ENCODE measurements at places on chromosomes 7 and 10.

DNA sequence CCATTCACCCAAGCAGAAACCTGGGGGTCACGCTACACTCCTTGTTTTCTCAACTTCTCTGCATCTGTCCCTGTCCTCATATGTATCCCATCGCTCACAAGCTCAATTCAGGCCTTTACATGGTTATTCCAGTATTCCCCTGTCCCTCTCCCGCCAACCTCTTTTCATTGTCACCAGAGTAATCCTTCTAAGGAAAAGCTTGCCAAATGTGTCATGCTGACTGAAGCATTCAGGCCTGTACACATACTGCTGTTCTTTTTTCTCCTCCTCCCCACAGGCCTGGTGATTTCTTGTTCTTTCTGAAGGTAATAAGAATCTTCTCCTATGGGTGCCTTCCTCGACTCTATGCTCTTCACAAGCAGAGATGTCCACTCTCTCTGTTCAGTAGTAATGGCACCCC, 282.2 kb downstream of the PHTF2 start:
- H3K27me3 ChIP-seq, result no peaks in the 10 kb centered on the region
- no peak overlapping the region for H3K4me3 ChIP-seq
- no peak overlapping the region for H3K27ac ChIP-seq
- peaks cover 15% of the 10 kb centered on the region for H3K4me1 ChIP-seq

DNA sequence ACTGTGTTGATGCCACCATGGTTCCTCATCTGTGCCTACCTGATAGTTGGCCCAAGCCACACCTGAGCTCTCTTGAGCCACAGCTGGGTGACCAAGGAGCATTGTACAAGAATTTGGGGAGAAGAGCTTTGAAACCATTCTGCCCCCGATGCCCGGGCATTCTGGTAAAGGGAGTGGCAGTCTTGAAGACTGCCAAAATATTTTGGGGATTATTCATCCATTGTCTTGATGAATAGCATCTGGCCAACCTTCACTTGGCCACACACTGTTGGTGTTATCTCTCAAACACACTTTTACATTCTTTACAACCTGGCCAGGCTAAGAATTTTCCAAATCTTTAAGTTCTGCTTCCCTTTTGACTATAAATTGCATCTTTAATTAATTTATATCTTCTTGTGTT, 113.1 kb upstream of the PCBD1 start:
- H3K4me1 ChIP-seq, result no peaks in the 10 kb centered on the region
- DNase-seq, result peak; percentile 14

- H3K36me3 ChIP-seq, result no peaks in the 10 kb centered on the region
- H3K27ac ChIP-seq, result no peak overlapping the region
- no peak for DNase-seq
- no peak overlapping the region for H3K4me3 ChIP-seq
These were observed 71.3 kb downstream of the SFMBT2 start for GRCh38 chr10:7339510-7339909.

GRCh38 chr10:102473445-102474331, 22.3 kb upstream of the C10orf95 start:
- no peaks in the 10 kb centered on the region for H3K4me1 ChIP-seq
- no peaks in the 10 kb centered on the region for H3K36me3 ChIP-seq
- H3K4me3 ChIP-seq, result no peak overlapping the region
- H3K27ac ChIP-seq, result no peak overlapping the region

- peaks cover 36% of the 10 kb centered on the region for H3K4me1 ChIP-seq
- H3K27ac ChIP-seq, result peak overlapping the region; percentile 58
- peak; percentile 64 for DNase-seq
- peaks cover 15% of the 10 kb centered on the region for H3K36me3 ChIP-seq
- peak overlapping the region; percentile 48 for H3K4me3 ChIP-seq
These were observed 39.5 kb downstream of the NT5C2 start for GRCh38 chr10:103153302-103154197.

DNA sequence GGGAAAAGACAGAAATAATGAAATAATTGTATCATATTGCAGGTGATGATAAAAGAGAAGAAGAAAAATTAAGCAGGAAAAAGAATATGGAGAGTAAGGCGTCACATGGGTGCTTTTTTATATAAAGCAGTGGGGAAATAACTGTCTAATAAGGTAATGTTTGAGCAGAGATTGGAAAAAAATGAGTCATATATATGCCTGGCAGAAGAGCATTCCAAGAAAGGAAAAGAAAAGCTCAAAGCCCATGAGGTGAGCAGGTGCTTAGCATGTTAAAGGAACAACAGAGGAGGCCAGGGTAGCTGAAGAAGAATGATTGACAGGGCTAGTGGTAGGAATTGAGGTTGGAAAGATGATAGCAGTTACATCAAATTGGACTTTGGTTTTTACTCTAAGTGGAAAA, 739.5 kb downstream of the SORCS1 start:
- H3K27ac ChIP-seq, result peak overlapping the region; percentile 82
- H3K4me1 ChIP-seq, result peaks cover 15% of the 10 kb centered on the region
- H3K36me3 ChIP-seq, result no peaks in the 10 kb centered on the region
- H3K27me3 ChIP-seq, result no peaks in the 10 kb centered on the region
- no peak overlapping the region for H3K4me3 ChIP-seq

DNA sequence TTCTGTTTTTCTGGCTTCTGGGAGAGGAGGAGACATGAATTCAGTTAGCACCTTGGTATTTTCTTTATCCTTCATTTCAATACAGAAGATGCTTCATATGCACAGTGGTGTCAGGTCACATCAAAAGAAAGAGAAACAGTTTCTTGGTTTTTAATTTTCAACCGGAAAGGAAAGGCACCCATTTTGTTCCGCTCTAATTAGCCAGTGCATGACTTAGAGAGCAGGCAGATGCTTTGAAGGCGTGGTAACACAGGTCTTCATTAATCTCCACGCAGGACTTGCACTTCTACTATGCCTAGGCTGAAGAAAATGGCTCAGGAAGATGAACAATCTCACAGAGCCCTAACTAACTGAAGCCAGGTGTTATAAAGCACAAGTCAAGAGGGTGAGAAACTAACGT, 70.4 kb upstream of the ATRNL1 start:
- H3K27me3 ChIP-seq, result peaks cover 12% of the 10 kb centered on the region
- no peaks in the 10 kb centered on the region for H3K36me3 ChIP-seq
- H3K27ac ChIP-seq, result no peak overlapping the region
- no peak overlapping the region for H3K4me3 ChIP-seq
- DNase-seq, result no peak
- H3K4me1 ChIP-seq, result no peaks in the 10 kb centered on the region

DNA sequence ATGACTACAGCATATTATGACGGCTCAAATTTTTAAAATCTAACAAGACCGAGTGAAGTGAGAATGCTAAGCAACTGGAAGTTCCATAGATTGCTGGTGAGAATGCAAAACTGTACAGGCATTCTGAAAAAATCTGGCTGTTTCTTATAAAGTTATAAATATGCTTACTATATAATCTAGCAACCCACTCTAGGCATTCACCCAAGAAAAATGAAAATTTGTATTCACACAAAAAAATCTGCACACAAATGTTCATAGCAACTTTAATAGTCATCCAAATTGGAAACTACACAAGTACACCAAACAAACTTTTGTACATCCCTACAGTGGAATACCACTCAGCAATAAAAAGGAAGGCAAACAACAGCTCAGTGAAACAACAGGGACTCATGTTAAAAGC, 39.9 kb upstream of the STARD3NL start:
- H3K27ac ChIP-seq, result no peak overlapping the region
- H3K4me1 ChIP-seq, result no peaks in the 10 kb centered on the region
- no peaks in the 10 kb centered on the region for H3K36me3 ChIP-seq
- H3K4me3 ChIP-seq, result no peak overlapping the region
- no peaks in the 10 kb centered on the region for H3K27me3 ChIP-seq
- no peak for DNase-seq

DNA sequence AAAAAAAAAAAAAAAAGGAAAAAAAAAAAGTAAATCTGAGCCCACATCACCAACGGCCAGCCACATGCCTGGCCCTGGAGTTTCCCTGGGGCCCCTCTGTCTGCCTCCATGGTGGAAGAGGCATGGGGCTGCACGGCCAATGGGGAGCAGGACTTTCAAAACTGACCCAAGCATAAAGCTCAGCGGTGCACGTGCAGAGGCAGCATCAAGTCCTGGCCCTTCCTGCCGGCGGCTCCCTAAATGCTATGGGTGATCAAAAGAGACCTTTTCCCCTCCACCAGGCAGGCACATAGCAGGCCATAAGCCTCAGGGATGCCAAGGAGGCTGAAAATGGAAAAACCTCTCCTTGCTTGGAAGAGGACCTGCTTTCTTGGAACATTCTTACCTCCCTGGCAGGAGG, 94.3 kb downstream of the OAT start:
- no peak overlapping the region for H3K27ac ChIP-seq
- no peaks in the 10 kb centered on the region for H3K36me3 ChIP-seq
- H3K4me1 ChIP-seq, result no peaks in the 10 kb centered on the region
- no peak for DNase-seq
- H3K4me3 ChIP-seq, result no peak overlapping the region

DNA sequence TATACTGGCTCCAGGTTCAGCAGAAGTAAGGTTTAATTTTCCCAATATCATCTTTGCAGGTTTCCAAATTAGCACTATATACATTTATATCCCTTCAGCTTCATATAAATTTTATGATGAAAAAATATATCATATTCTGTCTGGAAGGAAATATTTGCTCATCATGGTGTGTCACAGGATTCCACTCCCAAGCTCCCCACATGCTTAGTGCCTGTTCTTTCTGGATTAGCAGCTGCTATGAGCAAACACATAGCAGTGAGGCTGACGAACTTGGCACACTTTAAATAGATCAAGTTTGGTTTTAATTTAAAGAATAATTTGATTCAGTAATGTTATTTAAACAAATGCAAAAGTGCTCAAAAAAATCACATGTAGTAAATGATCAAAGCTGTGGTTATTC, 251.9 kb downstream of the AGMO start:
- H3K36me3 ChIP-seq, result no peaks in the 10 kb centered on the region
- H3K4me3 ChIP-seq, result no peak overlapping the region
- H3K4me1 ChIP-seq, result peaks cover 7% of the 10 kb centered on the region
- H3K27me3 ChIP-seq, result no peaks in the 10 kb centered on the region
- peak; percentile 87 for DNase-seq
- no peak overlapping the region for H3K27ac ChIP-seq

GRCh38 chr10:97427571-97428179, 1.7 kb downstream of the PGAM1 start:
- H3K27me3 ChIP-seq, result no peaks in the 10 kb centered on the region
- peak overlapping the region; percentile 91 for H3K27ac ChIP-seq
- H3K4me1 ChIP-seq, result peaks cover 36% of the 10 kb centered on the region
- peaks cover 28% of the 10 kb centered on the region for H3K36me3 ChIP-seq
- DNase-seq, result peak; percentile 70

DNA sequence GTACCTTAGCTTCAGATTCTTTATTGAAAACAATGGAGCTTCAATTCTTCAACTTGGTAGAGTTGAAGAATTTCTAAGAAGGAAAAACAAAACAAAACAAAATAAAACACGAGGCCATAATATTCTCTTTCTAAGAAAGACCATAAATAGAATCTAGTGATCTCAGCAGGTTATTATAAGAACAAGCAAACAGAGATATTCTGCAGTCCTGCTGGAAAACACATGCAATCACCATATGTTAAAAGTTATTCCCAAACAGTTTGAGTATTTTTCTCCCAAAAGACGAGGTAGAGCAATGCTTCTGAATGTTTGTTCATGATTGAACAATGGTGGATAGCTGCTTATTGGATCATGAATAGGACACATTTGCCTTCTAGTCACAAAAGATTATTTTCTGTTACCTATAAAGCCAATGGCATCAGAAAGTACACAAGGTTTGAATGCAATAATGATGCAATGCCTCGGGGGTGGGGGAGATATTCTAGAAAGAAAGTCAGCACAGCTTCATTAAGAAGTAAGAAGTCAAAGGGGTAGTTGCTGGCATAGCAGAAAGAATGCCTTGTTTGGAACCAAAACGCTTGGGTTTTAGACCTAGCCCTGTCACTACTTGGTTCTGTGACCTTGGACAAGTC, 59.3 kb downstream of the CREB3L2 start:
- no peak for DNase-seq
- H3K27ac ChIP-seq, result peak overlapping the region; percentile 30
- H3K4me1 ChIP-seq, result peaks cover 30% of the 10 kb centered on the region
- H3K36me3 ChIP-seq, result peaks cover 3% of the 10 kb centered on the region

- H3K4me3 ChIP-seq, result no peak overlapping the region
- no peak overlapping the region for H3K27ac ChIP-seq
- peak; percentile 6 for DNase-seq
- H3K36me3 ChIP-seq, result peaks cover 73% of the 10 kb centered on the region
- H3K27me3 ChIP-seq, result no peaks in the 10 kb centered on the region
- peaks cover 6% of the 10 kb centered on the region for H3K4me1 ChIP-seq
These were observed 6.0 kb downstream of the SSBP1 start for GRCh38 chr7:141744131-141744530.

GRCh38 chr7:29892231-29892630, 85.9 kb downstream of the WIPF3 start:
- H3K27ac ChIP-seq, result no peak overlapping the region
- no peak for DNase-seq
- H3K4me3 ChIP-seq, result no peak overlapping the region
- no peaks in the 10 kb centered on the region for H3K36me3 ChIP-seq
